ENCODE measurements at places on chromosomes 5 and 9.

DNA sequence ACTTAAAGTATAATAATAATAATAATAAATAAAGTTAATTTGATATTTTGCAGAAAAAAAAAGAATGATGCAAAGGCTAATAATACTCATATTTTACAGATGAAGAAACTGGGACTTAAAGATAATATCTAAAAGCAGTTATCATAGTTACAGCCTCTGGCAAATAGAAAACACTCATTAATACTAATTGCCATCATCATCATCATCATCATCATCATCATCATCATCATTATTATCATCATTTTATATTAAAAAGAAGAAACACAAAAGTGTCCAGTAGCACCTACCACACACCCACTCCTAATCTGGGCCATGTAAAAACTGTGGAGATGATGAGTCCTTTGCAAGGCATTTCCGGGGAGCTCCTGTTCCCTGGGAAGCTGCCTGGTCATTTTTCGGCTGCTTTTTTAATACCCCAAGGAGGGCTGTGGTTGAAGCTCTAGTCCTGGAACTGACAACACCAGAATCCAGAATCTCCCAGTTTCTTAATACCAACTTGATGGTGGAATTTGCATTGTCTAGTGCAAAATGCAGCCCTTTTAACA lies 70.8 kb downstream of the HTR4 start:
- DNase-seq = no peak

- DNase-seq = no peak
These were observed 71.7 kb upstream of the TRIO start for GRCh38 chr5:14071433-14071832.

DNA sequence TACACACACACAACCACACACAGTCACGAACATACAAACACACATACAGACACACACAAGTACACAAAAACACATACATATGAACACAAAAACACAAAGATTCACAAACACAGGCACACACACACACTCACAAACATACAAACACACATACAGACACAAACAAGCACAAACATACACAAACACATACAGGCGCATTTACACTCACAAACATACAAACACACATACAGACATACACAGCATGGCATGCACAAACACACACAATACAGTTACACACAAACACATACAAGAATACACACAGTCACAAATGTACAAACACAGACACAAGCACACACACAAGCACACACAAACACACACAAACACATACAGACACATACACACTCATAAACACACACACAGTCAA lies 247.9 kb downstream of the TENT4A start:
- no peak for DNase-seq

DNA sequence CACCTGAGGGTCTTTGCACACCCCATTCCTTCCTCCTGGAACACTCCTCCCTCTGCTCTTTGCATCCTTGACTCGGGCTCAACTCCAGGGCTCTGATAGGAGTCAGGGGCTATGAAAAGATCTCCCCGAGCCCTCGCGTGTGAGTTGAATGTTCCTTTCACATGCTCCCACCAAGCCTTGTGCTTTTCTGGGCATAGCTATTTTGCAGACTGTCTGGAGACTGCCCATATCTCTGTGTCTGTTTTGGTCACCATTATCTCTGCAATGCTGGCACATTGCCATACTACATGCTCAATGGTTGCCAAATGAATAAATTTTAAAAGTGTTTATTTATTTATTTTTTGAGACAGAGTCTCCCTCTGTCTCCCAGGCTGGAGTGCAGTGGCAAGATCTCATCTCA lies 56.9 kb upstream of the PLPP1 start:
- DNase-seq = no peak

DNA sequence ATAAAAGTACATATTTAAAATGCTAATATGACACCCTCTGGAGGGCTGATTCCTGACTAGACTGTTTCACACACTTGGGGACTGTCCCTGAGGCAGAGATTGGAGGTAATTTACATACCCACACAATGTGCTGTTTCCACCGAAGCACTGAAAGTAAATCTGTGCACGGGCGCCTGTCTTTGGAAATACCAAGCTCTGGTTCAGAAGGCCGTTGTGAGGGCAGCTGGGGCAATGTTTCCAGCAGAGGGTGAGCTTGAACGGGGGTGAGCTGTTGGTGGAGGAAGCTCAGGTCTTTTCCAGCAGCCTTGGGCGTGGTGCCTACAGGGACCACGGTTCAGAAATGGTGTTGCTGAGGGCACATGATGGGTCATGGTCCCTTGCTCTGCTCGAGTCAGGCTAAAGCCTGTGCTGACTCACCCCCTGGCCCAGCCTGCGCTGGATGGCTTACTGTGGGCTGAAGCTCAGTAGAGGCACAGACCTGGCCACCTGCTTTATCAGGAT lies 25.8 kb upstream of the HMCN2 start:
- DNase-seq = no peak

- DNase-seq = no peak
These were observed 297.4 kb upstream of the TAS2R1 start for GRCh38 chr5:9927521-9927997.

GRCh38 chr5:111472579-111472978 lies 39.8 kb downstream of the STARD4 start:
- DNase-seq = no peak

DNA sequence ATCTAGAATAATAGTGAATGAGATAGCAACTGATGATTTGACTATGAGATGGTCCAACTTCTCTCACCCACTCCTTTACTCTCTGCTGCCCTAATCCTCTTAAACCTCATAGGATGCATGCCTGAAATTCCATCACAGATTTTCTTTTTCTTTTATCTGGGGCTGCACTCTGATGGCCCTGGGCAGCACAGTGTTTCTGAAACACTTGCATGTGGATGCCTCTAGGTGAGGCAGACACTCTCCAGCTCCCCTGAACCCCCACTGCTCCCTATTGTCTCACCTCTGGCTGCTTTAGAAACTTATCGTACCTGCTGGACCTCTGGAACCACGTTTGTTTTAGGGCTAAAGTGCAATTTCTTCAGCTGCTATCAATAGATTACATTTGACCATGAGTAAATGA lies 67.5 kb downstream of the HTR4 start:
- DNase-seq = no peak

DNA sequence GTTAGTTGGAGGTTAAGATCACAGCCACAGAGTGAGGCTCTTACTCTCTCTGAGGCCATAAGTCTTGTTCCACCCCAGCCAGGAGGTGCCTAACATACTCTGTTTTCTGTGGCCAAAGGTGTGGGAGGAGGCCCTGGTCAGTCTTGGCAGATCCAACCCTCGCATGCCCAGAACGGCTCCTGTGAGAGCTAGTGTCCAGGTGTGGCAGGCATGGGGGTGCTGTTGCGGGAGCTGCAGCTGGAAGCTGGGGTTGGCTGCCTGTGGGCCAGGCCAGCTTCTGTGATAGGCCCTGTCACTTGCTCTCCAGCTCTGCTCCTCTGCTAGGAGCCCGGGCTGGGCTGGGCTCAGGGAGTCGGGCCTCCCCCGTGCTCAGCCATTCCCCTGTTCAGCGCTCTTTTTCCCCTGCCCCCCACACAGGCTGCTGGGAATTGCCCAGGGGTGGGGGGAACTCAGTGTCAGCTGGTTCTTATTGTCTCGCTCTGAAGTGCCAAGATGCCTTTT lies 31.6 kb downstream of the IER5L start:
- DNase-seq = peak; percentile 43

- no peak for DNase-seq
These were observed 1.4 kb downstream of the CAST start for GRCh38 chr5:96663608-96664007.

- DNase-seq = no peak
These were observed 442.5 kb upstream of the KLF4 start for GRCh38 chr9:107932046-107932445.

DNA sequence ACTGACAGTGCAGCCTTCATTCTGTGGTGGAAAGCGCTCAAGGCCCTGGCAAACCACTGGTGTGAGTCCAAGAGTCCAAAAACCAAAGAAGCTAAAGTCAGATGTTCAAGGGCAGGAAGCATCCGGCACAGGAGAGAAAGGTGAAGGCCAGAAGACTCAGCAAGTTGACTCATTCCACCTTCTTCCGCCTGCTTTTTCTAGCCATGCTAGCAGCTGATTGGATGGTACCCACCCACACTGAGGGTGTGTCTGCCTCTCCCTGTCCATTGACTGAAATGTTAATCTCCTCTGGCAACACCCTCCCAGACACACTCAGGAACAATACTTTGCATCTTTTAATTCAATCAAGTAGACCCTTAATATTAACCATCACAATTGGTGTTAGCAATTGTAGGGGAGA lies 296.1 kb downstream of the NDUFS4 start:
- no peak for DNase-seq

GRCh38 chr5:131148835-131149234 lies 16.2 kb downstream of the HINT1 start:
- DNase-seq = no peak

- DNase-seq = no peak
These were observed 186.2 kb downstream of the GLIS3 start for GRCh38 chr9:4113711-4114110.

- DNase-seq = no peak
These were observed 14.3 kb downstream of the CDK20 start for GRCh38 chr9:87959916-87960581.

GRCh38 chr5:109347252-109347888 lies 62.4 kb downstream of the PJA2 start:
- DNase-seq = no peak

GRCh38 chr5:178236679-178237078 lies 4.1 kb upstream of the PHYKPL start:
- peak; percentile 66 for DNase-seq

DNA sequence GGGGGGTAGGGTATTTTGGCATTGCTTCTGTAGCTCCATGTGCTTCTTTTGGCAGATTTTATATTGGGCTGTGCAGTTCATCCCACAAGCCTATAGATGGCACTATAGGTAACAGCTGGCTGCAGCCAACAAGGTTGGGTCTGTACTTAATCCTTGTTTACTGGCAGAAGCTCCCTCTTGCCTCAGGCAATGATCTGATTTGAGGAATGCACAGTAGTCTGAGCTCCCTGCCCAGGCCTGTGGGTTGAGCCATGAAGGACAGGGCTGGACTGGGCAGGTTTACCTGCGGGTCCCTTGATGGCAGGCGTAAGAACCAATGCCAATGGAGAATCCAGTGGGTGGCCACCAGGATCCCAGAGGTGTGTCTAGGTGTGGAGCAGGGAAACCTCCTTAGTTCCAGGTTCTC lies 11.7 kb upstream of the OR1J2 start:
- DNase-seq = no peak

- DNase-seq = no peak
These were observed 265.7 kb downstream of the HSPA4 start for GRCh38 chr5:133317558-133317957.

- no peak for DNase-seq
These were observed 15.8 kb downstream of the MGAT1 start for GRCh38 chr5:180786531-180787398.

DNA sequence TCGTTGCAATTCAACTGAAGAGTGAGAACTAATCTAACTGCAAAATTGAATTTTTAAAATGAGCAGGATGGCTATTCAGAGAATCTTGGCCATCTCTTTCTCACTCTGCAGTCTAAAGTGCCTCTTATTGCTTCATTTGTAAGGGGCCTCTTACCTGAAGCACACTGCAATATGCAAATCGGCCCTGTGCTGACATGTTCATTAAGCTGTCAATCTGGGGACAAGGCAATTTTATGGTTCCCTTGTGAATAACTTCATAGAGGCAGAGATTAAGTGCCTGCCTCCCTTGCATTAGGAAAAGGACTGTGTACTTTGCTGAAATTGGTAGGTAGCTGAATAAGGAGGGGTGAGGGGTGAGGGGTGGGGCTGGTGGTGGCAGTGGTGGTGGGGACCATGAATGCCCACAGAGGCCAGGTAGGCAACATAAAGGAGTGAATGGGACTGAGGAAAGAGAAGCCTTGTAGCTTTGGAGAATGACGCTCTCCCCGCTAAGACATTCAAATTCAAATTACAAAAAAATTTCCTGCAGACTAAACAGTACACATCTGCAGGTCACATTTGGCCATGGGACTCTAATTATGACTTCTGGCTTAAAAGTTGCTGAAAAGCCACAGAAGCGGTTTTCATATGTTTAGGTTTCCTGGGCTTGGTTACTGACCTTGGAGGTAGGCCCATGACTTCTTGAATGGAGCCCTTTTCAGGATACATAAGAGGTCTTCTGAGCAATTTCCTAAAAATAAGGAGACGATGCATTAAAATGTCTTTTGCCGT lies 25.0 kb downstream of the TNFSF8 start:
- no peak for DNase-seq

GRCh38 chr5:161804263-161804662 lies 43.7 kb upstream of the GABRA1 start:
- no peak for DNase-seq

GRCh38 chr5:147327421-147327820 lies 92.6 kb downstream of the STK32A start:
- DNase-seq = no peak

DNA sequence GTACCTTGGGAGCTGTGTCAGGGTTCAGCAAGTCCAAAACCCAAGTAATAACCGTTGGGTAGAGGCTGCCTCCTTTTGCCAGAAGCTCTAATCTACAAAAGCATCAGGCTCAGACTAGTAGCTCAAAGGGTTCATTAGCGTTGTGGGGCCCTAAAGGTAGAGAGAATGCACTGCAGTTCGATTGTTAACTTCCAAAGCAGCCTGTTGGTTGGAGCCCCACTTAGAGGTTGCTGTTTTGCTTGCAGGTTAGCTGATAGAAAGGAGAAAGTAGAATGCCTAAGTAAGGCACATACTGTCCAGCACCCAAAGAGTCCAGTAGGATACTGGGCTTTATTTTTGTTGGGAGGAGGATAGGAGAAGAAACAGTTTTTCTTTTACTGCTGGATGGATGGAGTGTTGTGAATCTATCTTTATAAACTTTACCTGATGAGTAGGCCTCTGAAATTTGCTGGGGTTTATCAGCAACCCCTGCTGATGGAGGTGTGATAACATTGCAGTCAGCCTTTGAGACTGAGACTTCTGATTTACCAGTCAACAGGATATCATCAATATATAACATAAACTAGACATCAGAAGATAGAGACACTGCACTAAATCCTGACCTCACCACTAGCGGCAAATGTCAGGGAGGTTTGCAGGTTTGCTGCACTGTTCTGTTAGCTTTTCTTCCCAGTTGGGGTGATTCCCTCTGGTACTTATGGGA lies 34.8 kb downstream of the ZNF131 start:
- DNase-seq = no peak

DNA sequence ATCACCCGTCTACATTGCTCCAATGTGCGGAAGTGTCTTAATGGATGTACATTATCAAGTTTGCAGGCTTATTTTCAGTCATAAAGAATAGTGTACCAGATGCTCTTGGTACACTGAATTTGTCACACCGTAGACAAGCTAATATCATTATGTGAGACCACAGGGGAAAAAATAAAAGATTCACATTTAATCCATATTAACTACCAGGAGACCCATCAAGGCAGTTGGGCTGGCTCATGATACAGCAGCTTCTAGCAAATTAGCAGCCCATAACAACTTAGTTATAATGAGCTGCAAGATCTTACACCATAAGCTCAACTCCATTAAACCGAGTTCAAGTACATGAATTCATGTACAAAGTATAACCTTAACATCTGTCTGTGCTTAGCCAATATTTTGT lies 324.9 kb downstream of the CTNND2 start:
- no peak for DNase-seq

GRCh38 chr5:96997265-96997859 lies 61.5 kb downstream of the LNPEP start:
- DNase-seq = no peak

- no peak for DNase-seq
These were observed 36.1 kb downstream of the YIPF5 start for GRCh38 chr5:144134194-144134826.

- DNase-seq = no peak
These were observed 130.9 kb downstream of the EFNA5 start for GRCh38 chr5:107539726-107540330.

Data from left ventricle myocardium superior (tissue), 1 donor.